ENCODE measurements at places on chromosomes 1 and 21.

GRCh38 chr1:182625719-182626504 lies 21.7 kb upstream of the RGS16 start:
- peak; percentile 42 for DNase-seq

DNA sequence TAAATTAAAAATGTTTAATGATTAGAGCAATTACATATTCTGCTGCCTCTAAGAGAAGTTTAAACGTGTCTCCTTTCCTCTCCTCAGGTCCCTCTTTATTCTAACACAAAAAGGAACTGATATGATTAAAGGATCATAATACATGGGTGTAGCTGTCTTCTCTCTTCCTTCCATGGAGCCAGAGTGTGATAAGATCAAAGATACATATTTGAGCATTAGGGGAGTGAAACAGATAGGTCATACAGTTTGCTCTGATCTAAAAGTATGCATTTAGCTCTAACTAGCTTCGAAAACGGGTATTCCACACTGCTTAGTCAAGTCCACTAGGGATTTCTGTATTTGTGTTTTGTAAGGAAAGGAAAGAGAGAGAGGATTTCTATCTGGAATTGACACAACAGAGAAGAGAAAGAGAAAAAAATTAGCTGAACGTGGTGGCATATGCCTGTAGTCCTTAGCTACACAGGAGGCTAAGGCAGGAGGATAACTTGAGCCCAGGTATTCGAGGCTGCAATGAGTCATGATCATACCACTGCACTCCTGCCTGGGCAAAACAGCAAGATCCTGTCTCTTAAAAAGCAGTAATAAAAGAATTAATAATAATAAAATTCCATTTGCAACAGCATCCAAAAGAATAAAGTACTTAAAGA lies 63.1 kb downstream of the CDC42BPA start:
- DNase-seq = no peak

GRCh38 chr21:41095983-41096382 lies 72.0 kb upstream of the BACE2 start:
- DNase-seq = no peak

DNA sequence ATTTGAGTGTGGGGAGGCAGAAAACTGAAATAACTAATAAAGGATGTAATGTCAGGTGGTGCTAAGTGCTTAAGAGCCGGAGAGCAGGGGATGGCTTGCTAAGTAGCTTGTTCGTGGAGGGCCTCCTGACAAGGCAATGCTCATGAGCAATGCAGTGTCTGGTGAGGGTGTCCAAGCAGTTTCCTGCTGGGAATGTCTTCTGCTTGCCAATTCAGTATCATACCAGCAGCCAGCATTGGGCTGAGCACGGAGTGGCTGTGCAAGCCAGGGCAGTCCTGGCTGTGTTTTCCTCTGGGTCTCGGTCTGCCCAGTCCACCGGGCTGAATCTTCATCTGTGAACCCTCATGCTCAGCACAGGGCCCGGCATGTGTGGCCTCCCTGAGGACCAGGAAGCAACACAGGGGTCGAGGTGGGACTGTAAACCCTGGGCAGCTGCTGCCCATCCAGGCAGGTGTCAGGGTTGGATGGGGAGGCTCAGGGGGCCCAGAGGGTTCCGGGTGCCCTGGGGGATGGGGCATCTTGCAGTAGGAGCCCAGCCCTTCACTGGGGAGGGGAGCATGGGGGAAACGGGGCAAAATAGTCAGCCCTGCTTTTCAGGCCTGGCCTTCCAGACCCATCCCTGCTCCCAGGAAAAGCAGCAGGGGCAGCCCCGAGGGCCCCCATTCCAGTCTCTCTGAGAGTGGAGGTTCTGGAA lies 27.5 kb downstream of the EDN2 start:
- DNase-seq = no peak

DNA sequence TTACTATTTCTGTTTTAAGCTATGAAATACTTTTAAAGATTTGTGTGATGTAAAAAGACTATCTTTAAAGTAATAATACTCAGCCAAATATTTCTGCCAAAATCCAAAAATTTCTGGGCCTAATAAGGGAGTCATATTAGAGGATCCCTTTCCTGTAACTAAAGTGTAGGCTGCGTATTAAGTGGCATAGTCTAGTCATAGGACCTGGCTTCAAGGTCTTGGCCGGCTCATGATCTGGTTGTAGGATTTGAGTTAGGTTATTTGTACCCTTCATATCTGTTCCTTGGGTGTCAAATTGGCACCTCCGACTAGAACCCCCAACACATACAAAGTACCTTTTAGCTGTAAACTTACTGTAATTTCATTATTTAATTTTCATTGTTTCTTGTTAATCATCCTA lies 107.8 kb downstream of the DYRK1A start:
- no peak for DNase-seq

DNA sequence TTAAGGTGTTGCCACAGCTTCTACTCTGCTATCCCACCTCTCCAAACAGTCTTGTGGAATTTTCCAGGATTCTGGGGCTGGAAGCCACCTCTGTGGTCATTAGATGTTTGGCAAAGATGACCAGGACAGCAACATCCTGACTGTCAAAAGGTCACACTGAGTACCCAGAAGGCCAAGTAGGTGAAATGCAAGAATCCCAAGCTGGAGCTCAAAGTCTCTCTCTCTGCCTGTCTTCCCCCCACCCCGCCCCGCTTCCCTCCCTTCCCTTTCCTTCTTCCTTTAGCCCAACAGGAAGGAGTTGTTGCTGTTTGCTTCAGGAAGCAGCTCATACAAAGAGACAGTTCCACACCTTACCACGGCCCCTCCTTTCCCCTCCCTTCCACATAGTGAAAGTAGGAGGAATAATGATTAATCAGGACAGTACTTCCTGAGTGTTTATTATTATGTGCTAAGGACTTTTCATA lies 75.6 kb upstream of the SLC2A1 start:
- DNase-seq = no peak

GRCh38 chr1:231233735-231234417 lies 7.1 kb upstream of the GNPAT start:
- no peak for DNase-seq

DNA sequence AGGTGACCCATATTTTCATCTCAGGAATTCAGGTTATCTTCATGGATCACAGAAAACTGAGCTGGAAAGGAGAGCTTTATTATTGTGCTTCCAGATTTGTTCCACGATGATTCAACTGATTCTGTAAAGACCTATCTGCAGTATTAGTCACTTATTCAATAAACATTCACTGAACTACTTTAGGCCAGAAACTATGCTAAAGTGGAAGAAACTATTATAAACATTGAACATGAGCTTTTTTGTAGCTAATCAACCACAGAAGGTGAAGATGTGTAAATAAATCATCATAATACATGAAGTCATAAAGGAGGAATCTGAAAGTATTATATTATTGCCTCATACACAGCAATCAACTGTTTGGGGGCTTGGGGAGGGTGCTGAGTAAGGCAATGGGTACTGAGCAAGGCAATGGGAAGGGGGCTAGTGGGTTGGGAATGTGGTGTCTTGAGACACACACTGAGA lies 30.6 kb upstream of the EXO1 start:
- peak; percentile 40 for DNase-seq
